Sigmoid colon (tissue), 7 donors: ENCODE measurements at places on chromosomes 12 and 14. TPM values are rescaled to one million over a fixed set of nuclear protein-coding genes. Genes with fewer than 3 reads are reported as not detected.

Gene OR6S1
- not detected for polyA plus RNA-seq

Gene RSRC2
- polyA plus RNA-seq = 52.1 TPM

Gene CD4
- 26.6 TPM for polyA plus RNA-seq

Gene MIP
- 0.09 TPM for polyA plus RNA-seq

Gene GYS2
- not detected for polyA plus RNA-seq

Gene LMNTD1
- polyA plus RNA-seq = not detected

Gene SPRYD4
- polyA plus RNA-seq = 3.2 TPM

Gene NRIP2
- not detected for polyA plus RNA-seq

Gene SOAT2
- polyA plus RNA-seq = 0.09 TPM

Gene OR11H7
- not detected for polyA plus RNA-seq

Gene WDHD1
- polyA plus RNA-seq = 1.4 TPM
